ENCODE measurements at places on chromosomes 13 and 19.

- H3K27ac ChIP-seq: no peak overlapping the region
- no peak overlapping the region for H3K4me3 ChIP-seq
Observed at GRCh38 chr13:44769686-44770085, 193.6 kb upstream of the TSC22D1 start.

GRCh38 chr13:97259798-97260714 is 37.9 kb downstream of the MBNL2 start:
- H3K36me3 ChIP-seq: no peaks in the 10 kb centered on the region
- no peaks in the 10 kb centered on the region for H3K27me3 ChIP-seq
- H3K4me3 ChIP-seq: no peak overlapping the region
- H3K27ac ChIP-seq: no peak overlapping the region
- H3K4me1 ChIP-seq: peaks cover 44% of the 10 kb centered on the region
- no peak for DNase-seq

GRCh38 chr13:114152831-114153371 is 20.5 kb upstream of the RASA3 start:
- H3K27ac ChIP-seq: no peak overlapping the region
- H3K36me3 ChIP-seq: no peaks in the 10 kb centered on the region
- H3K4me3 ChIP-seq: no peak overlapping the region
- no peak for DNase-seq
- peaks cover 3% of the 10 kb centered on the region for H3K4me1 ChIP-seq

- no peak overlapping the region for H3K27ac ChIP-seq
- no peaks in the 10 kb centered on the region for H3K27me3 ChIP-seq
- DNase-seq: peak; percentile 89
- no peaks in the 10 kb centered on the region for H3K36me3 ChIP-seq
- peaks cover 43% of the 10 kb centered on the region for H3K4me1 ChIP-seq
- peak overlapping the region; percentile 19 for H3K4me3 ChIP-seq
Observed at GRCh38 chr19:15251749-15252397, 19.6 kb upstream of the EPHX3 start.

- no peak overlapping the region for H3K27ac ChIP-seq
- H3K4me3 ChIP-seq: no peak overlapping the region
- no peaks in the 10 kb centered on the region for H3K36me3 ChIP-seq
- DNase-seq: no peak
Observed at GRCh38 chr19:7579182-7579581, 16.5 kb upstream of the CAMSAP3 start.

DNA sequence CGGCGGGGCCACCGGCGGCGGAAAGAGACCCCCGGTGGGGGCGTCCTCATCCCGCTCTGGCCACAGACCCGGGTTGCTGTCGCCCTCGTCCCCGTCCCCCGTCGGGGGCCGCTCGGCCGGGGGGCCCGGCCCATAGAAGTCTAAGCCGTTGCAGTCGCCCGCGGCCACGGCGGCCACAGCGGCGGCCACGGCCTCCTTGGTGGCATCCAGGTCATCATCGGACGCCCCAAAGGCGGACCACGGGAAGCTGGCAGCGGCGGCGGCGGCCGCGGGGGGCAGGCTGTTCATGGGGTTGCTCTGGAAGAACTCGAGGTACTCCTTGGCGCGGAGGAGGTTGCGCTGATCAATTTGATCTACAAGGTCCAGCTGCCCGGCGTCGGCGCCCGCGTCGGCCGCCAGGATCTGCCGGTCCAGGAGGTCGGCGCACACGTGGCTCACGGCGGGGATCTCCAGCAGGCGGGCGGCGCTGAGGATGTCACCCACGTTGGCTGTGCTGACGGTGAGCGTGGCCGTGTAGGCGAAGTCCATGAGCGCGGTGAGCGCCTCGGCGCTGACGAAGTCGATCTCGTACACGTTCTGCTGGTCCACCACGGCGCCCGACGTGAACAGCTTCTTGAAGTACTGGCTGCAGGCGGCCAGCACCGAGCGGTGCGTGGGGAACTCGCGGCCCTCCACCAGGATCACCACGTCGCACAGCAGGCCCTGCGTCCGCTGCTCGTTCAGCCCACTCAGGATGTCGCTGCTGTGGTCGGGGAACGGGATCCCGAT is 12.1 kb downstream of the ZBTB7A start:
- DNase-seq: no peak

DNA sequence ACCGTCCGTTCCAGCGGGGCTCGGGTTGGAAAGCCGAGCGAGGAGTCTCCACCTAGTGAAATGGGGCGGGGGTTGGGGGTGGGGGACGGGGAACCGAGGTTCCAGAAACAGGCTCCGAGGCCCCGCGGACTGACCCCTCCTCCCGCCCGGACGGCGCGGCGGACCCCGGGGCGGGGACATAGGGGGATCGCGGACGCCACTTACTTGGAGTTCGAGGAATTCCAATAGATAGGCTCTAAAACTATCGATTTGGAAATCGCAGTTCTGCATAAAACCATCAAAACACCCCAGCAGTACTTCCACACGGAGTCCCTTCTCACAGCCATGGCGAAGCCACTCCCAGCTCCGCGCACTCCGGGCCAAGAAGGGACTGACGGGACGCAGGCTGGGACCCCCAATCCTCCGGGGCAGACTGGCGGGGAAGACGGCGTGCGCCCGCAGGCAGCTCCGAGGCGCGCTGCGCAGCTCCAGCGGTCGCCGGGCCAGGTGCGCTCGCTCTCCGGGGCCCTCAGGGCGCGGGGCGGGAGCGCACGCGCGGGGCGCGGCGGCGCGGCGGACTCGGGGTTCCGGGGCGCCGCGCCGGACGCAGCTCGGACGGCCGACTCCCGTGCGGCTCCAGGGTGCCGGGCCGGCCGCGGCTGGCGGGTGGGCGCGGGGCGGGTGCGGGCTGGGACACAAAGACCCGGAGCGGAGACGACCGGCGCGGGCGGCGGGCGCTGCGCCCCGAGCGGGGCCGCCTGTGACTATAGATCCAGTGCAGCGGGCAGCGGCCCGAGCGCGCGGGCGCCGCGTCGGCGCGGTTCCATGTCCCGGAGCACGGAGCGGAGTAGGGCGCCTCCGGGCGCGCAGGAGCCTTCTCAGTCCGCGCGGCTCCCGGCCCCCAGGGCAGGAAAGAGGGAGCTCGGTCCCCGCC is 567 bp downstream of the EFNB2 start:
- no peak overlapping the region for H3K27ac ChIP-seq
- H3K36me3 ChIP-seq: no peaks in the 10 kb centered on the region
- no peaks in the 10 kb centered on the region for H3K27me3 ChIP-seq
- DNase-seq: peak; percentile 33

DNA sequence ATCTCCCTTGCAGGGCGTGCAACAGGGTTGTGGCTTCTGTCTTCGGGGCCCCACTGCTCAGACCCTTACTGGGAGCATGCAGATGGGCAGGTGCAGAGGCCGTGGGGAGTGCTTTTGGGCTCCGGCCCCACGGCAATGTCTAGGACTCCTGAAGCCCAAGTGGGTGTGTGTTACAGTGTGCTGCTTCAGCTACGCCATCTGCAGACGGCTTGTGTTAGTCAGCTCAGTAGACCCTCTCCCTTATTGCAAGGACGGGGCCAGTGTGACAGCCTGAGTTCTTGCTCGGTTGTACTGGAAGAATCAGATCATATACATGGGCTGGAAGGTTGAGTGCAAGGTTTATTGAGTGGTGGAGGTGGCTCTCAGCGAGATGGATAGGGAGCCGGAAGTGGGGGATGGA is 39.3 kb downstream of the DNAJC3 start:
- DNase-seq: no peak
- H3K27me3 ChIP-seq: no peaks in the 10 kb centered on the region
- no peaks in the 10 kb centered on the region for H3K36me3 ChIP-seq
- H3K4me1 ChIP-seq: no peaks in the 10 kb centered on the region
- no peak overlapping the region for H3K27ac ChIP-seq

GRCh38 chr13:100454876-100455275 is 133.7 kb downstream of the GGACT start:
- H3K36me3 ChIP-seq: no peaks in the 10 kb centered on the region
- no peak overlapping the region for H3K27ac ChIP-seq
- no peaks in the 10 kb centered on the region for H3K27me3 ChIP-seq
- no peak for DNase-seq
- H3K4me1 ChIP-seq: no peaks in the 10 kb centered on the region

- no peak overlapping the region for H3K27ac ChIP-seq
- no peaks in the 10 kb centered on the region for H3K4me1 ChIP-seq
- no peaks in the 10 kb centered on the region for H3K27me3 ChIP-seq
- no peak for DNase-seq
Observed at GRCh38 chr13:77099415-77099814, 72.5 kb upstream of the FBXL3 start.

GRCh38 chr19:5553892-5554291 is 13.9 kb downstream of the TINCR start:
- H3K4me1 ChIP-seq: no peaks in the 10 kb centered on the region
- H3K27me3 ChIP-seq: no peaks in the 10 kb centered on the region
- no peak overlapping the region for H3K27ac ChIP-seq
- H3K36me3 ChIP-seq: no peaks in the 10 kb centered on the region
- no peak for DNase-seq
- H3K4me3 ChIP-seq: no peak overlapping the region

DNA sequence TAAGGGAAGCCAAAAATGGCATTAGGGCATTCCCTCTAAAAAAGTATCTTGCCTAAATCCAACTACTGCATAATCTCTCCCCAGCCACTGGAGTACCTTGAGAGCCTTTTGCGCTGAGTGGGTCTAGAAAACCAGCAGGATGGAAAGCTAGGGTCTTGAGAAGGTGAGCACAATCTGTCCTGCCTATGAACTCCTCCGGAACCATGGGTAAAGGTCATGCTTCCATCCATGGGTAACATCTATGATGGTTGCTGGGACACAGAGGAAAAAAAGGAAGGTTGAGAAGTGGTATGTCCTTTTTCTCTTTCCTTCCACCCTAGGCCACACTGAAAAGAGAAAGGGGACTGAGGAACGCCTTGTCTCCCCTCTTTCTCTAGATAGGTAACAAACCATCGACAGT is 52.4 kb downstream of the ZNF676 start:
- no peak for DNase-seq
- no peaks in the 10 kb centered on the region for H3K4me1 ChIP-seq
- H3K27me3 ChIP-seq: no peaks in the 10 kb centered on the region
- no peaks in the 10 kb centered on the region for H3K36me3 ChIP-seq
- H3K4me3 ChIP-seq: no peak overlapping the region

DNA sequence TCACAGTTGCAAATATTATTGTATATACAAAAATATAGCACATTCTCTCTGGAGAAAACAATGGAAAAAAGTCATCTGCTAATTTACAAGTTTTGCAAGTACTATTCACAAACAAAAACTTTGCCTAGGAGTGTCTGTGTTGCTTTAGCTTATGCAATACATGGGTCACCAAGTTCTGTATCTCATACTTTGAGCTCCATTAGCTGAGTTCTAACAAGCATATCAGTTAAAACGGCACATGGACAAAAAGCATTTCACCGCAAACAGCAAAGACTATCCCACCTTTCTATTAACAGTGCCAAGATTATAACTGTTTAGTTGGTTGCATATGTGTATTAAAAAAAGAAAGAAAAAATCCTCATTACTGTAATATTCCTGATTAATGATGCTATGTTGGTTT is 4.6 kb downstream of the SPRY2 start:
- H3K36me3 ChIP-seq: no peaks in the 10 kb centered on the region
- H3K4me3 ChIP-seq: peak overlapping the region; percentile 1
- DNase-seq: no peak
- peaks cover 3% of the 10 kb centered on the region for H3K4me1 ChIP-seq
- H3K27ac ChIP-seq: no peak overlapping the region

DNA sequence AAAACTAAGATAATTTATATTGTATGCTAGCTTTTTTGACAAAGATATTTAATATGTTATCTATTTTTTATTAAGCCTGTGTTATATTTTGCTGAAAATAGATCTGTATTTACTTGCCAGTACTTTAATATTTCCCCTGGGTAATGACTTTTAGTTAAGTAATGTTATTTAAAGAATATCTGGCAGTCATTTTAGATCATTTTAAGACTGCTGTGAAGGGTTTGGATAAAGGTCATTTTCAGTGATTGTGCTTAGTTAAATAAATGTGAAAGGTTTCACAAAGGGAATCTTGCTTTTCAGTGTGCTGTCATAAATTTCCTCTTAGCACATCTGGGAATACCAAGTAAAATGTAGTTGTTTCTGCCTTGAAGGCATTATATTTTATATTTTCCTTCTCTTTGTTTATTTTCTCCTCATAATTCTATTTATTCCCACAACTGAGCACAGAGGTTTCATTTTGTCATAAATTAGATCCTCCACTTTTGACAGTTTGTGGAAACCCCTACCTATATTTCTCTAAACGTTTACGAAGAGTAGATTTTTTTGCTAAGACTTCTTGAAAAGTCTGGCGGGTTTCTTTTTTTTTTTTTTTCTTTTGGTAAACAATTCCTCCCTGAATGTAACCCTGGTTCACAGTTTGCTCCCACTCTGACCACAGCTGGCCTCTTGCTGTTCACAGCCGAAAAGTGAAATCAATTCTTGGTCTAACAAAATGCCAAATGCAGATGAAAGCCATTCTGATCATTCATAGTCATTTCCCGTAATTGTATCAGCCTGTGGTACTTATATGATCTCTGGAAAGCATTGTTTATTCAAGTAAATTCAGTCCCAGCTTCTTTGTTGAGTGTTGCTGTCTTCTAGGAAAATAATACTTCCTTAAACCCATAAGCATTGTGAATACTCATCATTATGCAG is 87.8 kb downstream of the MAB21L1 start:
- DNase-seq: no peak
- H3K27ac ChIP-seq: no peak overlapping the region
- H3K4me3 ChIP-seq: no peak overlapping the region
- H3K36me3 ChIP-seq: no peaks in the 10 kb centered on the region

- no peak overlapping the region for H3K27ac ChIP-seq
- no peak overlapping the region for H3K4me3 ChIP-seq
- no peak for DNase-seq
Observed at GRCh38 chr13:66563076-66563475, 667.1 kb downstream of the PCDH9 start.

GRCh38 chr13:26557393-26558073 is at the start of gene WASF3:
Gene WASF3 (plus strand): TSS chr13:26557683. CDS start chr13:26642271, 84,588 bp downstream.
- H3K4me3 ChIP-seq: peak within 1 kb of the TSS; percentile 59
- H3K36me3 ChIP-seq: no peaks in the 10 kb centered on the region
- no peaks in the 10 kb centered on the region for H3K4me1 ChIP-seq
- H3K27me3 ChIP-seq: no peaks in the 10 kb centered on the region

DNA sequence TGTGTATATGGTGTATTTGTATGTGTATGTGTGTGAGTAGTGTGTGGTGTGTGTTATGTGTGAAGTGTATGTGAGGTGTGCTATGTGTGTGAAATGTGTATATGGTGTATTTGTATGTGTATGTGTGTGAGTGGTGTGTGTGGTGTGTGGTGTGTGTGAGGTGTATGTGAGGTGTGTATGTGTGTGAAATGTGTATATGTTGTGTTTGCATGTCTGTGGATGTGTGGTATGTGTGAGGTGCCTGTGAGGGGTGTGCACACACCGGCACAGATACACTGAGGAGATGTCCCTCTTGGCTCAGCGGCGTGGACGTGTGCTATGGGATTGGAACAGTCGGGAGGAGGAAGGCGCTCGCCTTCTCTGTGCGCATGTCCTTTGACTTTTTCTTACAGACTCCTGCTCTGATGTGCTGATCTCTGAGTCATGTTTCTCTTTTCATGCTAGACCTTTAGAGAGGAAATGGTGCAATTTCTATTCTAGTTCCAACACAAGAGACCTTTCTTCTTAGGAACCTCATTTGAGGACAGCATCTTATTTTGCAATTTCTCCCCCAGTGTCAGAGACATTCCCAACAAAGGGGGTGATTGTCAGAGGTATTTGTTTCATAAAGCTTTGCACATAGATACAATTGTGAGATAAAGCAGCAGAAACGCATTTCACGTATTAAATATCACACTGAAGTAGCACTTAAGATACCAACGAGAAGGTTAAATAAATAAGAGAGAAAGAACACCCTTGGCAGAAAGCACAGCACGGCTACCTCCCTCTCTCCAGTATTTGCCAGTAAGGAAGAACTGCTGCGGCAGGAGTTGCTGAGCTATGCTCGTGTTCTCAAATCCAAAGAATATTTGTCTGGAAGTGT is 11.3 kb upstream of the TNFRSF19 start:
- H3K27ac ChIP-seq: peak overlapping the region; percentile 13
- no peak overlapping the region for H3K4me3 ChIP-seq
- DNase-seq: peak; percentile 55
- H3K36me3 ChIP-seq: no peaks in the 10 kb centered on the region
- H3K4me1 ChIP-seq: peaks cover 5% of the 10 kb centered on the region
- no peaks in the 10 kb centered on the region for H3K27me3 ChIP-seq

All from ovary (tissue), 10 donors.